Amygdala (tissue), 56 donors: ENCODE measurements at places on chromosomes 6 and 20.

DNA sequence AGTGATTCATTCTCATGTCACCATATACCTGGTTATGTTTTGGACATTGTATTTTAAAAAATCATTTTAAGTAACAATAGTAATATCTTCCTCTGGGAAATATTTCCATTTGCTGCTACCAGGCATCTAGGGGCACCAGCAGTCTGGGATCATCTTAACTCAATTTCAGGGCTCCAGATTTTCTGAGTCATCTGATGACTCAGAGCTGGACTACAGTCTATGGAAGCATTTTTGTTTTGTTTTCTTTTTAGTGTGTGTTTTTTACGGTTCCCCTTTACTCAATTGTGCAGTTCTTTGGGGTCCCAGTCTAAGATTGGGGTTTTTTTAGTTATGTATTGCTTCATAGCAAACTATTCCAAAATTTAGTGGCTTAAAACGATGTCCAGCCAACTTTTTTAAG is 5.7 kb upstream of the FKBP5 start:
- no peak for DNase-seq

- DNase-seq: no peak
These were observed 8.6 kb upstream of the LY6G5C start for GRCh38 chr6:31689249-31690110.

DNA sequence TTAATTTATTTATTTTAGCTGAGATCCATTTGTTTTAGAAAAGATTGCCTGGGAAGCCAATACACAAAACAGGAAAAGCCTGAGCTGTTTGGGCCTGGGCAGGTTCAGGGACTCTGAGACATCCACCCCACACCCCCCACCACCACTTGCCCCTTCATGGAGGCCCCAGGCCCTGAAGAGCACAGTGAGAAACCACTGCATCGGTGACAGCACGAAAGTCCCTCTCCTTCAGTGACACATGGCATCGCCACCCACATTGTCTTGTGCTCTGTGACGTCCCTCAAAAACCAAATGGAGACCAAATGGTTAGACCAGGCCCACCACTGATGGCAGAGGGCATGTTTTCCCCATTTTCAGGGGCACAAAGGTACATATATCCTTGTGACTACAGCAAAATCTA is 106.4 kb downstream of the SYNDIG1 start:
- DNase-seq: no peak

DNA sequence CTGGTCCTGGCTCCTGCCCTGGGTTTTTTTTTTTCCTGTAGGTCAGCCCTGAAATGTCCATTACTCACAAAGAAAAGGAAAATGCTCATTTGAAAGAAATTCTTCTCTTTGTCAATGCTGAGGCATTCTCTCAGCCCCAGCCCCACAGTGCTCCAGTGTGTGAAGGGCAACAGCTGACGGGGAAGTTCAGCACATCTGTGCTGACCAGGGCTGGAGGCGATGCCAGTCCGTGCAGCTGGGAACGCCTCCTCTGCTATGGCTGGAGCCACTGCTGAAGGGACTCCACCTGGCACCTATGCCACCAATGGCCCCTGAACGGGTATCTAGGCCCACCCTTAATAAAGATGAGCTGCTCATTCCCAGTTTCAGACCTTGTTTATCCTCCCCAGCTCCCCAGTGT is 71.9 kb upstream of the SLCO4A1 start:
- no peak for DNase-seq

DNA sequence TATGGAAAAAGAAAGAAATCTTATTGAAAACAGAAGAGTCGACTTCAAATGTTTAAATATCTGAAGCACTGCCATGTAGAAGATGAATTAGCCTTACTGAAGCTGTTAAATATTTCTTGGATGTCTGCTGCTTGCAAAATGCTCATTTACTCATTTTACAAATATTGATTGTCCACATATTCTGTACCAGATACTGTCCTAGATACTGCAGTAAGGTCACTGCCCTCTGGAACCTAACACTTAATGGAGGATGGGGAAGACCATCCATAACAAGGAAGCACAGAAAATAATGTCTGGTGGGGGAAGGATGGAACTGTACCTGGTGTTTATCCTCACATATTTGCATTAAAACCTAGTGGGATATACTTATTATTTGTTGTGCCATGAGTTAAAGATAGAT is 99.0 kb downstream of the RCAN2 start:
- DNase-seq: no peak

GRCh38 chr6:115750946-115751345 is 309.7 kb downstream of the FRK start:
- DNase-seq: no peak

GRCh38 chr6:33702345-33702977 is 9.0 kb downstream of the UQCC2 start:
- DNase-seq: no peak

GRCh38 chr20:21713901-21714296 is 8.4 kb downstream of the PAX1 start:
- DNase-seq: no peak

DNA sequence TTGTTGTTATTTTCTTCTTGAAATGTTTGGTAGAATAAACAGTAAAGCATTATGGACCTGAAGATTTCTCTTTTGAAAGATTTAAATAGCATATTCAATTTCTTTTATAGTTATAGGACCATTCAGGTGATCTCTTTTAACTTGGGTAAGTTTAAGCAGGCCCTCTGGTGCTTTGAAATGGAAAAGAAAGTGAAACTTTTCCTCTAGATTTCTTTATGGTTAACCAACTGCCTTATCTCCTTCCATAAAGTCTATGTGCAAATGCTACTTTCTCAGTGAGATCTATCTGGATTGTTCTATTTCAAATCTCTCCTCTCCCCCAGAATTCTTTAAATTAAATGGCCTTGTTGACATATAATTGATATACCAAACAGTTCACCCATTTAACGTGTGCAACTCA is 54.0 kb downstream of the PHACTR2 start:
- no peak for DNase-seq

GRCh38 chr20:11905460-11906179 is 12.1 kb upstream of the BTBD3 start:
- DNase-seq: no peak

DNA sequence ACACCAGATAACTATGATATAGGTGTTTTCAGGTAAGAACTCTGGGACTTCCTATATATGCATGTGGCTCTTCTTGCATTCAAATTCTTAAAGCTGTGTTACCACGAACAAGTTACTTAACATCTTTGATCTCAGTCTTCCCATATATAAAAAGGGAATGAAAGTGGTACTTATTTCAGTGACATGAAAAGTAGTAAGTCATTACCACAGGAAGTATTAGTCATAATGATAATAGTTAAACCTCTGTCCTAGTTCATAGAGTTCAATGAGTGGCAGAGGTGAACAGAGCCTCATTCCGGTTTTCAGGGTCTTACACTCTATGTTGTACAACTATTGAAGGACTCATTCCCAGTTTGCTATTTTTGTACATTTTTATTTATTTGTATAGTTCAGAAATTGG is 237.0 kb downstream of the NKAIN2 start:
- no peak for DNase-seq

DNA sequence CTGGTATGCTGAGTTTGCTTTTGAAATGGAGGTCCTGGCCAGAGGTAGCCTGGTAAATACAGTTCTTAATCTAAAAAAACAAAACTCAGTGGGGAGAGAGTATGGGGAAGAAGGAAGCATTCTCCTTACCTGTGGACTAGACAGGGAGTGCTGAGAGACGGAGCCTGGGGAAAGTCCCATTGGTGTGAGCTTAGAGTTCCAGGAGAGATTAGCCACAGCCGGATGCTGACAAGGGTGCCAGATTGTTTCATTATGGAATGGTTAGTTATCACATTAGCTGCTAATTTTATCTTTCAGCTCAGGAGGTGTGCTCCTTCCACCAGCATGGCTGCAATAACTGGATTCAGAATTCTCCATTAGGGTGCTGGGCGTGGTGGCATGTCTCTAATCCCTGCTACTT is 75.9 kb downstream of the RREB1 start:
- no peak for DNase-seq

GRCh38 chr20:50554694-50555579 is 44.8 kb downstream of the PTPN1 start:
- DNase-seq: no peak

GRCh38 chr6:56043076-56043475 is 167.7 kb upstream of the BMP5 start:
- no peak for DNase-seq

DNA sequence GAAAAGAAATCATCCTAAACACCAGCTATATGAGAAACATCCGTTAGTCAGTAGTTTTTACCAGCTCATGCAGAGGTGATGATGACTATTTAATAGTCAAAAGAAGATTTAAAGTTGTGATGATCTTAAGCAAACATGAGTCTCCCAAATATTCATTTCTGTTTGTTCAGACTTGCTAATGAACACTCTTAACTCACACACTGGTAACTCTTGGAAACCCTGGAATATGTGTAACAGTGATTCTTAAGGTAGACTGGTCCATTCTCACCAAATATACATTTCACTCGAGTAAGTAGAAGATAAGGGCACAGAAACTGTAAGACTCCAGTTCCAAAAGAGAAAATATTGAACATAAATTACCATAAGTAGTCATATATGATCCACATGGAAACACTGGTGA is 29.1 kb downstream of the RSPO3 start:
- DNase-seq: no peak

DNA sequence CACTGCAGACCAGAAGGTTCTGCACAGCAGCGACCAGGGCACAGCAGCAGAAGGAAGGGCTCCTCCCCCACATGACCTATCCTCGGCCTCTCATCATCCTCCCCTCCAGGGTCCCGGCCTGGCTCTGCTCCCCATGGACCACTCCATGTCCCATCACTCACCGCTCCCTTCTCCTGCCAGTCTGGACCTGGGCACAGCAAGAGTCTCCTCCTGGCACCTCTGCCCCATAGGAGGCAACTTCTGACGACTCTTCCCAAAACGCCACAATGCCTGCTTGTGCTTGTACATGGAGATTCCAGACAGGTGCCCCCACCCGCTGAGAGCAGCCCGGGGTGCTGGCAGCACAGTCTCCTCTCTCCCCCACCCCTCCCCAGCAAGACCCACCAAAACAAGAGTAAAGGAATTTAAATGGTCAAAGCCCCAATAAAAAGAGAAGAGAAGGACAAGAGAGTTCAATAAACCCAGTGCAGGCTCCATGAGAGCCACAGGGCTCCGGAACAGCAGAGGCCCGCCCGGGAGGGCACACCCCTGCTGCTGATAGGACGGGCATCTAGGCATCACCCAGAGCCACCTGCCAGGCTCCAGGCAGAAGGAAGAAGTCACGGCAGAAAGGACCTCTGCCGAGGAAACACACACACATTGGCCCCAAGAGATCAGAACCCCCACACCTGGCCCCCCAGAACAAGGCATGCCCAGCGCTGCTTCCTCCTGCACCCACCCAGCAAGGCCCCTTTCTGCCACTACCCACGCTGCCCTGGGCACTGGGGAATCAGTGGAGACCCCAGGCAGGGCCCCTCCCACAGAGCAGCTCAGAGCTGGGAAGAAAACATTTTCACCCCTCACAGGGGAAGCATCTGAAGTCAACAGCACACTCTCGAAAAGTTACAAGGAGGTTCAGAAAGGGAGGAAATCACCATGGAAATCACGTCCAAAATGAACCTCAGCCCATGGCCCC is 15.2 kb downstream of the TAF4 start:
- no peak for DNase-seq

DNA sequence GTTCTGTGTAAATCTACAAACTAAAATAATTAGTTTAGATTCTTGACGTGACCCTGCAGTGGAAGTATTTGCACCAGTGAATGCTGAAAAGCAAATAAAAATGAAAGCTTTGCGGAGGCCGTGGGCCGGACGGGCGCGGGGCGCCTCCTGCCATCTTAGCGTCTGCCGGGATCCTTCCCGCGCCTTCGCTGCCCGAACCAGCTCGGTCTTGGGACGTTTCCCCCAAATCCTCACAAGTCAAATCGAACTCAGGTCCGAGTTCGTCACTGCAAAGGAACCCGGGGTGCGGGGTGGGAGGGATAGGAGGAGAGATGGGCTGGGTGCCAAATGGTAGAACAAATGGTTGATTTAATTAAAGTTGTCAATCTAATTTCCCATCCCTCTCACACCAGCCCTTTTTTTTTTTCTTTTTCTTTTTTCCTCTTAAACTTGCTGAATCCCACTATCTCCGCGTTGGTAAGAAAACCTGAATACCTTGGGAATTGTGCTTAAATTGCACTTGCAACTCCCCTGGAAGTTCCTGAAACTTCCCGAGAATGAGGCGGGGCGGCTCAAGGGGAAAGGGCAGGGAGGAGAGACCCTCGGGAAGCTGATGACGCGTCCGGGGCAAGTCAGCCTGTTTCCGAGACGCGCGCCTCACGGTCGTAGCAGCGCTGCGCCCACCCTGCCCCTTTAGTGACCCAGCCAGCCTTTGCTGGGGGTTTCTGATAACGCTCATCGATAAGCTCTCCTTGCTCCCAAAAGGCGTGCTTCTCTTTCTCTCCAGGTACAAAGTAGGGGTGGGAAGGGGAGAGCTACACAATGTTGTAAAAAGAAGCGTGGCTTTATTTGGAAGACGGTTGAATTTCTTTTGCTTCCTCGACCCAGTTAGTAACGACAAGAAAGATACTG is 1.8 kb downstream of the GJA1 start:
- peak; percentile 22 for DNase-seq

DNA sequence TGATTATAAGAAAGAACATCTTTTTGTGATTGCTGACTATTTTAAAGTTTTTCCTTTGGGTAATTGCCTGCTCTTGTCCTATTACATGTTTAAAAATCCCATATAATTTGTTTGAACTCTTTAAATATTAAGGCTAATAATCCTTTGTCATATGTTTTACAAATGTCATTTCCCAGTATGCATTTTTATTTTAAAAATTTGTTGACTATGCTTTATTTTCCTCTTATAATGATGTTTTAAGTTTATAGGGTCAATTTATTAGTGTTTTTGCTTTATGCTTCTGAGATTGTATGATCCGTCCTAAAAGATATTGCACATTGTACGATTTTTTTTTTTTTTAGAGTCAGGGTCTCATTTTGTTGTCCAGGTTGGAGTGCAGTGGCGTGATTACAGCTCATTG is 297.2 kb downstream of the RNF144B start:
- no peak for DNase-seq

GRCh38 chr6:11722805-11723631 is 55.6 kb downstream of the ADTRP start:
- no peak for DNase-seq

DNA sequence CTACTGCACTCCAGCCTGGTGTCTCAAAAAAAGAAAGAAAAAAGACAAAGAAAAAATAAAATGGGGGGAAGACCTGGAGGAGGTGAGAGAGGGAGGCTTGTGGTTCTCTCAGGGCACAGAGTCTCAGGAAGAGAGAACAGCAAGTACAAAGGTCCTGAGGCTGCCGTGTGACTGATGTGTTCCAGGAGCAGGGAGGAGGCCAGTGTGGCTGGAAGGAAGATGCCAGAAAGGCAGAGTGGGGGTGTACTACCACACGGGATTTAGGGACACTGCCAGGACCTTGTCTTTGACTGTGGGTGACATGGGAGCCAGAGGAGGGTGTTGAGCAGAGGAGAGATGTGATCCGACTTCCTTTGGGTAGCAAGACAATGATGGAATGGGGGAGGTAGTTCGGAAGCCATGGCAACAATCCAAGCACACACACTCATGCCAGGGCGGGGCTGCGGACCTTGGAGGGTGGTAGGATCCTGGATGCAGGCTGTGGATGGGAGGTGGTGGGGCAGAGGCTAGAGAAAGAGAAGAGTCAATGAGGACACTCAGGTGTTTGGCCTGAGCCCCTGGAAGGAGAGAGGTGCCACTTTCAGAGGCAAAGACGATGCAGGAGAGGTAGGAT is 136.4 kb upstream of the PTPN1 start:
- DNase-seq: no peak

- no peak for DNase-seq
These were observed 8.3 kb downstream of the VEGFA start for GRCh38 chr6:43778131-43778855.
